Activated CD8-positive, alpha-beta memory T cell treated with anti-CD3 and anti-CD28 coated beads, Interleukin-2, amount 50 U/mL, for 48 hours (primary cell): ENCODE measurements at places on chromosomes 1 and 21.

DNA sequence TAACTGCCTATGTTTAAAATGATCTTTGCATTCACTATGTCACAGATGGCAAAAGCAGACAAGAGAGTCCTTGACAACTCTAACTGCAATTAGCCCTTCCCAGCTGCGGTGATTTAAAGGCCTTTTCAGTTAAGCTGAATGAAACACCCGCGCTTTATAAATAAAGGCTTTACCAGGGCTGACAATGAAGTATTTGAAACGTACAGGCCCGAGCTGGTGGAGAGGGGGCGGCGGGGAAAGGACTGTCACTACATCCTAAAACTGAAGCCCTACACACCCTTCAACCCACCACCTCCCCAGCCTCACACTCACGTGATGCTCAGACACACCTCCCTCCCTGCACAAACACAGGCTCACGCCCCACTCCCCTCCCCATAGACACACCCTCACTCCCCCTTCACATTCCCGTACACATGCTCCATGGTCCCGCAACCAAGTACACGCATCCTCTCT is 45.5 kb downstream of the GRIK3 start:
- no peak for DNase-seq

DNA sequence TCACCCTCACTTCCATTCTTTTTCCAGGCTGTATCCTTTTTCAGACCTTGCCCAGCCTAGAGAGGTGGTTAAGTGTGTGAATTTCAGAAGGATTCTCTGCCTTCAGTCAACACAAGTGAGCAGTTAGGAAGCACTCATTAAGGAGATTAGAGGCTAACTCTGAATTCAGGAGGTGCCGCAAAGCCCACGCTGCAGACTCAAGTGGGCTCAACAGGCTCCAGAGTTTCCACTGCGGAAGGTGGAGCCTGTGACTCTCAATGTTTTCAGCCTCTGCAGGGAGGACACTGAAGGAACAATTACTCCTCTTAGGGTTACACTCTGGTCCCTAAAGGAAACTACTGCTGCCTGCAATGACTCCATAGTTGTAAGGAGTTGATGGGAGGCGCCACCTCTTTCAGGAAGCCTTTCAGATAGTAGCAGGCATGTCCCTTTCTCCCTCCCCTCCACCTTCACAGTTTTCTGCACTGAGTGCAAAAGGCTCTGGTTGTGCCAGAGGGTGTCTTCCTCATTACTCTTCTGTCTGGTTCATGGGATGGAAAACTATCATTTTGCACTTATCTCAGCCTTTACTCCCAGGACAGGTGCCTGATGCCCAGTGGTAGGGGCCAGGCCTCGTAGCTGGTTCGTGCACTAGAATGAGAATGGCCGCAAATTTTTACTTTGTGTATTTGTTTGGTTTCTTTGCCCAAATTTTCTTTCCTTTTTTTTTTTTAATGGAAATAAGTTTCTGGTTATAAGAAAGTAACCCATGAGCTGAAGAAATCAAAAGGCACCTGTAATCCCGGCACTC is 55.2 kb upstream of the SELENON start:
- DNase-seq = no peak

GRCh38 chr1:81505831-81506230 is 294.9 kb upstream of the ADGRL2 start:
- DNase-seq = no peak

GRCh38 chr1:82116105-82116504 is 315.4 kb downstream of the ADGRL2 start:
- no peak for DNase-seq

- no peak for DNase-seq
These were observed 586.4 kb upstream of the ZRANB2 start for GRCh38 chr1:71667216-71667615.

- DNase-seq = no peak
These were observed 25.1 kb downstream of the RRP1 start for GRCh38 chr21:43814215-43815106.

DNA sequence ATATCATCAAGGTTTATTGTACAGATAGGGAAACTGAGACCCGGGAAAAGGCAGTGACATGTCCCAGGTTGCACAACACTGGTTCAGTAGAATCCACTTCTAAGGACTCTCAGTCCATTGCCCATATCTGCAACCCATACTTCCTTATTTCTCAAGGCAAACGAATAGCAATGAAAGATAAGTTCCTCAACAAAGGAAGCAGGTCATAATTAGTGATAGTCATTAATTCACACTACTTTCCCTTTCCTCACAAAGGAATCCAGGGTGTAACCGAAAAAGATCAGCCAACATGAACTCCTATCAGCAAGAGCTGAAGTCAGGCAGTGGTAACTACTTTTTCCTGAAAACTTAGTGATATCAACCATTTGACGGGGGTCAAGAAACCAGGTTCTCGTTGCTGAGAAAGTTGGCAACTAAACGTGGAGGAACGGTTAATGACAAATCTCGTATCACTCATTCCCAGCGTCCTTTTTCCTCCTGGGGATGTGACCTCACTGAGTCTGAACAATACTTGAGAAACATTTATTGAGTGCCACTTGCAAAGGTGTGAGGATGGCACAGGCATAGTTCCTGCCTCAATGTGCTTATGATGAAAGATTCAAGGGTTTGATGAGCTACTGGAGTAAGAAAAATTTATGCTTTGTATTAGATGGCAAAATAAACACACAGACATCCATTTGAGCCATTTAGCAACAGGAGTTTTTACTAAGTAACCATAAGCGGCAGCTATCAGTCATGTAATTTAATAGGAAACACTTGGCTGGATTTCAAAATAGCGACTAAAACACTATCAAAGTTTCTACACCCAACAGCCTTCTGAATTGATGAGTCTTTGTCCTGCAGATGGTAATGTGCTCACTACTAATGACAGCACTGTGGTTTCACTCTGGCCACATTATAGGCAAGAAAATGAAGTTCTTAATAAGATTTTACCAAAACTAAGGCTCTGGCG is 82.3 kb downstream of the PLPP3 start:
- no peak for DNase-seq

DNA sequence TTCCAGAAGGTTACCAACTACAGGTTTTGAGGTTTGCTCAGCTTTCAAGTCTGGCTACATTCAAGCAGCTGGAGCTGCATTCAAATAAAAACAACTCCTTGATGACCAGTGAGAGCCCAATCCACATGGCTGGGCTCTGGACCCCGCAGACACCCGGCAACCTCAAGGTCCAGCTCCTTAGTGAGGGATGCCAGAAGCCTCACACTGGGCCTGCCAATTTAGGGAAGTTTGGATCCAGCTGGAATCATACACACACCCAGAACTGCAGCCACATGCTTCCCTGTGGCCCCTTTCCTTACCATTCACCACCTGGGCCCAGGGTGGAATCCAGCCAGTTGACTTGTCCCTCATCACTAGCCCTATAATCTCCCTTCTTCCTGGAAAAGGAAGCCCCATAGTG is 123.7 kb downstream of the UBE2U start:
- DNase-seq = no peak

DNA sequence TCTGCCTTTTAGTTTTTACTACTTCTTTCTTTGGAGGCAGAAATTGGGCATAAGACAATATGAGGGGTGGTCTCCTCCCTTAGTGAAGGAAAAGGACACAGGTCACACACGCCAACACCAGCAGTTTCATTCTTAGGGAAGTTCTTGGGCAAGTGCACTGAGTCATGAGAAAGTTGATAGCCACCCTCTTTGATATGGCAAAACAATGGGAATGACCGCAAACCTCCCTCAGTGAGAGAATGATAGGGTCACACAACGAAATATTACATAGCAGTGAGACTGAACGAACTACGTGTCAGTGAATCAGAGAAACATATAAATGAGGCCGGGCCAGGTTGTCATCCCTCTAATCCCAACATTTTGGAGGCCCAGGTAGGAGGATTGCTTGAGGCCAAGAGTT is 20.0 kb downstream of the IL6R start:
- DNase-seq = no peak

GRCh38 chr1:201504179-201504631 is 2.7 kb downstream of the CSRP1 start:
- no peak for DNase-seq

- no peak for DNase-seq
These were observed 34.6 kb upstream of the POU2F1 start for GRCh38 chr1:167185974-167186657.

GRCh38 chr1:203405703-203406438 is 54.9 kb upstream of the FMOD start:
- no peak for DNase-seq

- no peak for DNase-seq
These were observed 65.5 kb downstream of the LTN1 start for GRCh38 chr21:28927130-28927529.

DNA sequence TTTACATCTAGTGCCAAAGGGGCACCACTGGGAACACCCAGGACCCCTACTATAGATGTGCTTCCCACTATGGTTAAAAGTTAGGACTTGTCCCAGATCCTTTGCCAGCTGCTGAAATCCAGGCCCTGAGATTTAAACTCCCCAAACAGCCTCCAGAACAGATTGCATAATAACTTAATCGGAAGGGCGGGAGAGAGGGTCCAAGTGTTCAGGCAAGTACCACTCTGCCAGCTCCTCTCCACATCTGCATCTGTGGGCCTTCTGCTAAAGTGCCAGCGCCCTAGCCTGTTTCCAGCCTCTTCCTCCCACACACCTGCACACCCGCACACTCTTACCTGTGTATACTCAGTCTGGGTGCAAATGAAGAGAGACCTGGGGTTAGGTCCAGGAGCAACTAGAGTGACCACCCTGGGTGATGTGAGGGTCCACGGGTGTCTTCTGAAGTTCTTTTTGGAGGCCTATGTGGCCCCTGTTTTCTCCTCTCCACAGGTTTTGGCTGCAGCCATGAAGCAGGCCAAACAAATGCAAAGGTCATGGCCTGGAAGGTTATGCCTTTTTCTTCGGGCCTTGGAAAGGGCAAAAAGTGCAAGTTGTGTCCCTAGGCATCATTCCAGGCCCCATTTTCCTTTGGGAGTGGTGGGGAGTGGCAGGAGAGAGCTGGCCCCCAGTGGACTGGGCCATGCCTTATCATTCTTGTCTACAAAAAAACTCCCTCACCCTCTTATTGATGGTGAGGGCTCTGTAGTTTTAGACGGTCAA is 29.3 kb downstream of the KIRREL1 start:
- no peak for DNase-seq

DNA sequence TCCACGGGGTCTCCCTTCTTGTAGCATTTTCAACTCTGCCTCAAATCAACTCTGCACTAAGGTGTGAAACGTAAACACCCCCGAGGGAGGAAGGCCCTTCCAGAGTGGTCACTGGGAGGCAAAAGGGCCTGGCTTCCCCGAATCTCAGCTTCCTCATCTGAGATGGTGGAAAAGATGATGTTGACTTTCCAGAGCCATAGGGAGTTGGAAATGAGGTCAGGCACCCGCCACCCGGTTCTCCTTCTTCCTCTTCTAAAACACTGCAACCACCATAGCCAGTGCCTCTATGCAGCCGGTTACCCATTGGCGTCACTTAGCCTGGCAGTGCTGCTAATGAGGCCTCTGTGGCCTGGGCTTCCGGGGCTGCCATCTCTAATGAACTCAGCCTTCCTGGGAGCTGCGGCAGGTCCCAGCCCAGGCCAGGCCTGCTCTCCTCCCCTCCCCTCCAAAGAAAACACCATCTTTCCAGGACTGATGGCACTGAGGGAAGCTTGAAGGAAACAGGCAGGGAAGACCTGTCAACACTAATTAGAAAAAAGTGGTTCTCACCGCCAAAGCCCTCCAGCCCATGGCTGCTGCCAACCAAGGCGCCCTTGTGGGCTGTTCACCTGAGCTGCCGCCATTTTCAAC is 175.0 kb downstream of the KAZN start:
- DNase-seq = no peak

DNA sequence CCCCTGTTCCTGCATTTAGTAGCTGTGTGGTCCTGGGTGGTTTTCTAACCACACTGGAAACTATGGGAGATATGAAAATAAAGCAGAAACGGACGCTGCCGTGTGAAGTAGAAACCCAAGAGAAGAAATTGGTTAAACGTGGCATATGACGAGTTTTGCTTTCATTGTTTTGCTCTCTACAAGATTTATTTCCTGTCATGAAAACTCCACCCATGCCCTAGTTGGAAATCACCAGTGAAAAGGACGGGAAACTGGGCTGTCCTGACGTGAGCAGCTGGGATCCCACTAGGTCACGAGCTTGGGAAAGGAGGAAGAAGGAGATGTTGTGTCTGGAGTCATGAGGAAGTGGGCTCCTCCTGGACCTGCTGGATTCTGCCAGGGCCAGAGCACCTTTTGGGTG is 120.8 kb upstream of the GADD45A start:
- no peak for DNase-seq

DNA sequence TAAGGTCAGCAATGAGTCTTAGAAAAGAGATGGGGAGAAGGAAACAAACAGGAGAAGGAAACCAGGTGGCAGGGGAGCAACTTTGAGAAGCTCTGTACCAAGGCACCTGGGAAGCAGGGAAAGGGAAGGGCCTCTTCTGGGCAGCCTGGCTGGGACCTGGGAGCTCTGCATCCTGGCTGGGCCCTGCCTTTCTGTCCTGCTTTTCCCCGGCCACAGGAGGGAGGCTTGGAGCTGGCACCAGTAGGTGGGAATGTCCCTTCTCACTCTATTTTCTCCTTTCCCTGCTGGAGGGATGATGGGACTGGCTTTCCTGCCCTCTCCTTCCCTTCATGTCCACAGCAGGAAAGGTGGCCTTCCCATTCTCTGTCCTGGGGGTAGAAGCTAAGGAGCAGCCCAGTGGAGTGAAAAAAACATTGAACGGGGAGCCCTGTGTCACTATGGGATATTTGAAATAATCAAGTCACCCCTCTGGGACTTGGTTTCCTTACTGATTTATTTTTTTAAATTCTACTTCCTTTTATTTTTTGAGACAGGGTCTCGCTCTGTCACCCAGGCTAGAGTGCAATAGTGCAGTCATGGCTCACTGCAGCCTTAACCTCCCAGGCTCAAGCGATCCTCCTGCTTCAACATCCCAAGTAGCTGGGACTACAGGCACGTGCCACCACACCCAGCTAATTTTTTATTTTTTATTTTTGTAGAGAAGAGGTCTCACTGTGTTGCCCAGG is 5.1 kb upstream of the NES start:
- no peak for DNase-seq

GRCh38 chr1:229461032-229461668 is 27.3 kb upstream of the ACTA1 start:
- DNase-seq = no peak

- DNase-seq = no peak
These were observed 345.1 kb downstream of the RYR2 start for GRCh38 chr1:237387144-237387505.
